ENCODE measurements at places on chromosomes 5 and 9.

- no peak for DNase-seq
Measured at GRCh38 chr5:4420681-4421080, 719.4 kb upstream of the ADAMTS16 start.

DNA sequence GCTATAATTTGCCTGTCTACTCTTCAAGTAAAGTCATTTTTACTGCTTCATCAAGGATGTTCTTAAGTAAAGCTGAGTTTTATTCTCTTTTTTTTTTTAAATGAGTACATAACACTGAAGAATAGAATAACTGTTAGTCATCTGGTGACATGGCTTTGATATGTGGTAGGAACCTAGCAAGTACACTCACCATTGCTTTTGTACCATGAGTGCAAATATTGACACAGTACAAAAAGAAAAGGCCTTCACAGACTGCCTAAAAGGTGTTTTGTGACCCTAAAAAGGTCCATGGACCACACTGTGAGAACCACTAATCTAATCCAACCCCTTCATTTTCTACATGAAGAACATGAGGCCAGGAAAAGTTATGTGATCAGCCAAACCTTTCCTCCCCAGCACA lies 55.0 kb downstream of the ECPAS start:
- no peak for DNase-seq

- no peak for DNase-seq
Measured at GRCh38 chr9:93001031-93001430, 53.7 kb downstream of the FGD3 start.

GRCh38 chr5:9335754-9336495 lies 209.9 kb downstream of the SEMA5A start:
- DNase-seq, result no peak

DNA sequence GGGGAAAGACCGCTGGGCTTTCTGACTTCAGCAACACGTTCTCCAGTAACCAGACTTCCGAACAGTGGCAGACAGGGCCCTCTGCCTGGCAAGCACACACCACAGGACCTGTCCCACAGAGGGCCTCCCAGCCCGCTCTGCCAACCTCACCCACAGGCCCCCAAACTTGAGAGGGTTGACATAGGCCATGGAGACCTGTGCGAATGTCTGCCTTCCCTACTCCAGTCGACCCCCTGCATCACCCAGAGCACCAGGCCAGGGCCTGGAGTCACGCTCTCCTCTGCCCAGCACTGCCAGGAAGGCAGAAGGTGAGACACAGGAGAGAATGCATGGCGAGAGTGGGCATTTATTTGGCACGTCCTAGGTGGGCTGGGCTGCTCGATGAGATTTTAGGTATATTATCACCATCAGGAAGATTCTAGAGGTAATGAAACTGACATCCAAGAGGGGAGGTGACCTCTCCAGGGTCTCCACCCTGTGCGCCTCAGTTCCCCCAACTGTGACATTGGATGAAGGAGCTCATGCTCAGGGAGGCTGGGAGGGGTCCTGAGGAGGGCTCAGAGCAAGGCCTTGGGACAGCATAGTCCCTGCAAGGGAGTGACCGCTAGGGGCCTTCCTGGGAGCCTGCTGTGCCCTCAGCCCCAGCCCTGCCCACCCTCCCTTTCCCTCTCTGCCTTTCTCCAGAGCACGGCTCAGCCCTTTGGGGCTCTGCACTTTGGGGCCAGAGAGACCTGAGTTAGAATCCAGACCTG lies 54.9 kb downstream of the DUSP1 start:
- no peak for DNase-seq

DNA sequence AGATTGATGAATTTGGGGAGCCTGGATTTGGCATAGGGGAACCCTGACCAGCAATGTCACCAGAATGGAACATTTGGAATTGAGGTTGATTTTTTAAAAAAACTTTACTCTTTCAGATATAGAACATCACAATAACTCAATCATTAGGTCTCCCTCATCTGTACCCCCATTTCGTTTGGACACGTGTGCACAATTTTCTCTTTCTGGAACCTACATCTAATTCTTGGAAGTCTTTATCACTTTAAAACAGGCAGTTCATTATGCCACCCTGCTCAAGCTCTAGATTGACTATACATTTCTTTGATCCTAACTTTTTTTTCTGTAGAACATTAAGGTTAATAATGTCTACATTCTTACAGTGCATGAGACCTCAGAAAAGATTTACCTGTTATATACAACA lies 3.7 kb upstream of the SSBP2 start:
- no peak for DNase-seq

DNA sequence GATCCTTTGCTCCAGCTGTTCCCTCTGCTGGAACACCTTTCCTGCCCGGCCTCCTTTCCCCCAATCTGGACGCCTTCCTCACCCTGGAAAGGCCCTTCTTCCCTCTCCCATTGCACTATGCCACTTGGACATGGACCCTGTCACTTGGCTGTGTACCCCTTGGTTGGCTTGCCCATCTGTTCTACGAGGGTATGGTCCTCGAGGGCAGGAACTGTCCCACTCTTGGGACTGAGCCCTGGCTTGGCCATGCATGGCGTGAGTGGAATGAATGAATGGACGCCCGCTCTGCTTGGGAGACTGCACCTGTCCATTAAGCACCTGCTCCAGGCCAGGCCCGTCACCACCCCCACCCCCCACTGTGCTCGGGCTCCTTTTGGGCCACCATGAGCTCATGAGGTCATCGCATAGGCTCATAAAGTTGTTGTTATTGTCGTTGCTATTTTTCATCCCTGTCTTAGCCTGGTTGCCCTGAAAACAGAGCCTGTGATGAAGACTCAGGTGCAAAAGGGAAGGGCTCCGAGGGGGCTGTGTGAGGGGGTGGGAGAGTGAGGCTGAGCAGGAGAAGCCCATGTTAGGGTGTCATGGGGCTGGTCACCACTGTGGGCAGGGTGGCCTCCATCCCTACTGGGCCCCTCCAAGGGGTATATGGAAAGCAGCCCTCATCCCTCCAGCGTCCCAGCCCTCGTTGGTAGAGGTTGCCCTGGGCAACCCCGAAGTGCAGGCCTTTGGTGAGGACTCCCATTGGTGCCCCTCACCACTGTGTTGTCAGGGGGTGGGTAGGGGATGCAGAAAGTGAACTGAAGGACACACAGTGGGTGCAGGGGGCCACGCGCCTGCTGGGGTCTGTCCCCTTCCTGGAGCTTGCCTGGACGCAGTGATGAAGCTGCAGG lies 57.2 kb upstream of the IER5L start:
- DNase-seq, result no peak

DNA sequence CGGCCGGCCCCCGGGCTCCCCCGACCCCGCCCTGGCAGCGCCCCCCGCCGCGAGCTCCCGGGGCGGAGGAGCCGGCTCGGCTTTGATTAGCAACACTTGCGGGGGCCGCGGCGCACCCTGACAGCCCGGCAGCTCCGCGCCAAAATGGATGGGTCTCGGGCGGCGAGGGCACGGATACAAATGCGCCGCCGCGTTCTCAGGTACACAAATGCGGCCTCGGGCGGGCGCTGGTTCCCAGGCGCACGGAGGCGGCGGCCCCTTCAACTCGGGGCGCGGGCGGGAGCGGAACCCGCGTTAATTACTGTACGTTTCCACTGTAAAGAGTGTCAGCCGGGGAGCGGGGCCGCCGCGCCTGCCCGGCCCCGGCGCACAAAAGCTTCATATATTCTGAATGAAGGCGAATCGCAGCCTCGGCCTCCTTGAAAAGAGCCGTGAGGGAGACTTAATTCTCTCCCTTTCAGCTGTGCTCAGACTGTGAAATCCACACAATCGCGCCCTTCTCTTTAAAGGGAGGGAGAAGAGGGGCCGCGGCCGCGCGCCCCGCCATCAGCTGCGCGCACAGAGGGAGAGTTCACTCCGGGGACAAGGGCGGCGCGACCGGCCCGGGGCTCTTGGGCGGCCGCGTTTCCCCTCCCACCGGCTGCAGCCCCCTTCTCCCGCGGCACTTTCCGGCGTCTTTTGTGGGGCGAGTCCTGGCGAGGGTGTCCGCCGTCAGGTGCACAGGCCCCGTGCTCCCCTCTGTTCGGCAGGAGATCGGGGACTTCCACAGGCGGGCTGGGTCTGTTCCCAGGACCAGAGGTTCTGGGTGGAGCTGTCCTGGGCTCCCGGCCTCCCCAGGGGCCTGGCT lies 27.0 kb downstream of the MSX2 start:
- DNase-seq, result no peak

GRCh38 chr9:115182264-115182663 lies 64.3 kb upstream of the TNC start:
- no peak for DNase-seq
